Bronchial epithelial cell (primary cell): ENCODE measurements at places on chromosomes 7 and 10.

GRCh38 chr10:123784646-123785045 lies 107.0 kb downstream of the CPXM2 start:
- DNase-seq, result no peak

DNA sequence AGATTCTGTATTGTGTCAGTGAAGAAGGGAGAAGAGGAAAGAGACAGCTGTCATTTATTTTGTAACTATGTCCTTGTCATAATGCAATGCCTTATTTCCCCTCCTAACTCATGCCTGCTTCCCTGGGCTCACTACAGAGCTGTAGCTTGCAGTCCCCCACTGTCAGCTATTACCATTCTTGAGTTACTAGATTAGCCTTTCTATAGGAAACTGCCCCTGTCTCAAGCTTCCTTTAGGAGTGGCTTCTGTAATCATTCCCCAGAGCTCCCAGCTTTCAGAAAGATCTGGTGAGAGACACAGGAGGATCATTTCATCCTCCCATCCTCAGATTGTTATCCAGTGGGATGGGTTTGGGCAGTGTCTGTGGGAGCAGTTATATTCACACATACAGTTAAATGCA lies 32.4 kb upstream of the SMKR1 start:
- DNase-seq, result no peak

GRCh38 chr10:34033078-34033477 lies 698.6 kb upstream of the NRP1 start:
- DNase-seq, result peak; percentile 60

- peak; percentile 74 for DNase-seq
Observed at GRCh38 chr7:99108613-99109012, 35.3 kb downstream of the SMURF1 start.

GRCh38 chr7:8115547-8116402 lies 146.2 kb downstream of the ICA1 start:
- no peak for DNase-seq

DNA sequence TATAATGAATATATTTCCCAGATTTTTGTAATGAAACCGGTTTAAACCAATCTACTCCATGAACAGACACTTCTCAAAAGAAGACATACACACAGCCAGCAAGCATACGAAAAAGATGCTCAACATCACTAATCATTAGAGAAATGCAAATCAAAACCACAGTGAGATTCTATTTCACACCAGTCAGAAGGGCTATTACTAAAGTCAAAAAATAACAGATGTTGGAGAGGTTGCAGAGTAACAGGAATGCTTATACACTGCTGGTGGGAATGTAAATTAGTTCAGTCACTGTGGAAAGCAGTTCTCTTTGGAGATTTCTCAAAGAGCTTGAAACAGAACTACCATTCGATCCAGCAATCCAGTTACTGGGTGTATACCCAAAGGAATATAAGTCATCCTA lies 240.7 kb downstream of the TSPAN12 start:
- DNase-seq, result no peak

DNA sequence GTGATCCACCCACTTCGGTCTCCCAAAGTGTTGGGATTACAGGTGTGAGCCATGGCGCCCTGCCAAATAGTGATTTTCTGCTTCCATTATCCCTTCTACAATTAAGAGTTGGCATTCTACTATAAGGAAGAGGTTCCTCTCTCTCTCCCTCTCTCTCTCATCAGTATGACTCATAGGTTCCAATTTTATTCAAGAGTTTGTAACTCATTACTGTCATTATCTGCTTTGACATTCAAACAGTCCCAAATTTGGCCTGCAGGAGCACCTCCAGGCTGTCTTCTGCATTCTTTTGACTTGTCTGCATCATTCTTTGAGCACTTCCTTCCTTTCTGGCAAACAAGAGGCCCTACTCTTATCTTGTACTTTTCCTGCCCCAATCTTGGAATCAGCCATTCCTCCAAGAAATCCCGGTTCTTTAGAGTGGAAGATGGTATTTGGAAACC lies 33.2 kb upstream of the CALU start:
- peak; percentile 35 for DNase-seq

DNA sequence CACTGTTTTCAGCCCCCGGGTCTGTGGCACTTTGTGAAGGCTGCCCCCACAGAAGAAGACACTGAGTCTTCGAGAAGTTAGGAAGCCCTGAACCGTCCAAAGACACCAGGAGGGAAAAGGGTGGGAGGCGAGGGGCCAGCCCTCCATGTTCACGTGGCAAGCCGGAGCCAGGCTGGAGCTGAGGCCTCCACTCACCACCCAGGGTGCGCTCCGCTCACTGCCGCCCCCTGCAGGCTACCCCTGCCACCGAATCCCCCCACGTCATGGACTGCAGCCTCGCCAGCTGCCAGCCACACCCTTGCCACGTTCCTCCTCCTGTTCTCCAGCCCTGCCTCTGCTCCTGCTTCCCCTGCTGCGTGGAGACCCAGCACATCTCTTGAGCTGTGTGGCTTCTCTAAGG lies 59.0 kb upstream of the EN2 start:
- no peak for DNase-seq

GRCh38 chr10:98150544-98150943 lies 16.1 kb downstream of the R3HCC1L start:
- no peak for DNase-seq

GRCh38 chr10:97752956-97753355 lies 16.0 kb downstream of the ZFYVE27 start:
- DNase-seq, result no peak

DNA sequence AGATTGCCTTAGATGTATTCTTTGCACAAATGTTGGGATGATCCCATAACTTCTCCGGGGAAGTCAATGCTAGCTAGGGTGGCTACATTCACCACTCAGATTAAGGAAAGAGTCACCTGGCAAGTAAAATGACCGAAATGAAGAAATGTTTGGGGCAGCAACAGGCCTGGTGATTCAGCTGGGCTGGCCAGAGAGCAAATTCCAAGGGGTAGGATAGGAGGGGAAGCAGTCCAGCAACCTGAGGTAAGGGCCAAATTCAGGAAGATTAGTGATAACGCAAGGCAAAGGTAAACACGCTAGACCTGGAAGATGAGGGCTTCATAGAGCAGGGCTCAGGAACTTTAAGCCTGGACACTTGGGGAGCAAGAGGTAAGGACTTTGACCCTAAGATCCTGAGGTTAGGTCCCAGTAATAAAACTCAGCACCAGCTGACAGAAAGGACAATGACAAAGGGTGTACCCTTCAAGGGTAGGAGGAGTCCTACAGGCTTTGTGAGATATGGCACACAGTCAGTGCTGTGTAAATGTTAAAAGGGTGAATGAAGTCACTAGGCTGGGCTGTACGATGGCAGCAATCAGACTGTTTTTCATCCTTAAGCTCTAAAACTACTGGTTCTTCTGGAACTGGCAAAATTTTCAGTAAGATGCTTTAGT lies 22.7 kb upstream of the SMNDC1 start:
- no peak for DNase-seq

DNA sequence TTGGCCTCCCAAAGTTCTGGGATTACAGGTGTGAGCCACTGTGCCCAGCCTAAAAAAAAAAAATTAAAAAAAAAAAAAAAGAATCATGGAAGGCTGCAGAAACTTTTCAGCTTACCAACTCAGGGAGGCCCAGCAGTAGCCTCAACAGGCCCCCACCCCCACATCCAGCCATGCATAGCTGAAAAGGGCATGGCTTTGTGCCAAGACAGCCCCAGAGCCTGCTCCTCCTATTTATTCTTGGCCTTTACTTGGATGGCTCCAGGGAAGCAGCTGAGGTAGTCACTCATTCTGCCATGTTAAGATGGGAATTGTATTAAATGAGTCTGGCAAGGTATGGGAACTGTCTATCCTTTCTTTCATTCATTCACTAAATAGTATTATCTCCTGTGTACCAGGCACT lies 13.7 kb upstream of the CNNM2 start:
- no peak for DNase-seq

GRCh38 chr7:84829719-84830118 lies 357.1 kb downstream of the SEMA3D start:
- DNase-seq, result no peak

GRCh38 chr7:70681469-70682350 lies 450.2 kb upstream of the GALNT17 start:
- DNase-seq, result no peak

DNA sequence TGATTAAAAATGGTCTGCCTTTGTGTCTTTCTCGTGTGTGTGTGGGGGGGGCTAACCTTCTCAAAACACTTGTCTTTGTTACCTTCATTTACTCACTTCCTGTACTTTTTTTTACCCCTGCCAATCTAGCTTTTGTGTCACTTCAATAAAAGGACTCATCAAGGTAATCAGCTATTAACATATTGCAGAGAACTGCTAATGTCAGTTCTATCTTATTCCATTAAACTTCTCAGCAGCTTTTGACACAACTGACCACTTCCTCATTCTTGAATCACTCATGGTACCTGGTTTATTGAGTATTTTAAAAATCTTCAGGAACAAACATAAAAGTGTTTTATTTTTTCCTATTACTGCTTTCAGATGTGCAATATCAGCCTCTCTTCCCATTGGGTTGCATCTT lies 59.8 kb downstream of the SLC25A40 start:
- DNase-seq, result peak; percentile 6

DNA sequence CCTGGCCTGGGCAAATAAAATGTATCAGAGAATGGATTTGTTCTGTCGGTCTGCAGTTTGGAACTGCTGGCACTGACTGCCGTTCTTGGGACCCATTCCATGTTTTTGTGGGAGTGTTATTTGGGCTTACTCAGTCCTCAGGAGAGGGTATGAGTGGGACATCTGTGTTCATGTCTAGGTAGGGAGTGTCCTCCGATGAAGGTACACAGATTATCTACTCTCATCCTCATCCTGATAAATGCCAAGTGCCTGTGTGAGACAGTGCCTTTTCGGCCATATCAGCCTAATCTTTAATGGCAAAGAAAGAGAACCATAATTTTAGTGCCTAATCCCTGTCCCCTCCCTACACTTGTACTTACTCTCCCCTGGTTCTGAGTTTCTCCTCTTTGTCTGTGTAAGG lies 409.4 kb downstream of the REEP3 start:
- DNase-seq, result no peak

- DNase-seq, result peak; percentile 46
Observed at GRCh38 chr7:88357781-88358525, 51.3 kb upstream of the STEAP4 start.

GRCh38 chr10:78314651-78315050 lies 281.0 kb downstream of the RPS24 start:
- DNase-seq, result no peak

- no peak for DNase-seq
Observed at GRCh38 chr10:69568472-69569395, 4.5 kb downstream of the NEUROG3 start.
